ENCODE measurements at places on chromosomes 5 and 9.

DNA sequence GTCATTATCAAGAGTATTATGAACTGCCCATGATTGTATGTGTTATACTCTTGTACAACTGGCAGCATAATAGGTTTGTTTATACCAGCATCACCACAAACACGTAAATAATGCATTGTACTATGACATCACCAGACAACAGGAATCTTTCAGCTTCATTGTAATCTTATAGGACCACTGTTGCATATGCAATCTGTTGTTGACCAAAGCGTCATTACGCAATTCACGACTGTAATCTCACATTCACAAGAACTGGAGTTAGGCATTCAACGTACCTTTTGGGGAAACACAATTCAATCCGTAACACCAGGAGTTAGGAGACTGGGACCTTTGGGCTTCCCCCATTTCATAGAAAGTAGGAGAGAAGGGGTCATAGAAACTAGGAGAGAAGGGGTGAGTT, 20.4 kb upstream of the ARSI start:
- peaks cover 9% of the 10 kb centered on the region for H3K4me1 ChIP-seq
- H3K36me3 ChIP-seq, result no peaks in the 10 kb centered on the region
- H3K27ac ChIP-seq, result no peak overlapping the region
- peaks cover 25% of the 10 kb centered on the region for H3K27me3 ChIP-seq
- DNase-seq, result no peak
- H3K4me3 ChIP-seq, result no peak overlapping the region

- no peak overlapping the region for H3K4me3 ChIP-seq
- no peaks in the 10 kb centered on the region for H3K27me3 ChIP-seq
- H3K36me3 ChIP-seq, result peaks cover 9% of the 10 kb centered on the region
- no peak for DNase-seq
- no peaks in the 10 kb centered on the region for H3K4me1 ChIP-seq
These were observed 199.4 kb downstream of the GAPVD1 start for GRCh38 chr9:125460883-125461635.

GRCh38 chr5:66558560-66558959, 37.6 kb upstream of the MAST4 start:
- H3K4me1 ChIP-seq, result no peaks in the 10 kb centered on the region
- peaks cover 28% of the 10 kb centered on the region for H3K27me3 ChIP-seq
- H3K4me3 ChIP-seq, result no peak overlapping the region
- no peak overlapping the region for H3K27ac ChIP-seq
- no peaks in the 10 kb centered on the region for H3K36me3 ChIP-seq
- no peak for DNase-seq

DNA sequence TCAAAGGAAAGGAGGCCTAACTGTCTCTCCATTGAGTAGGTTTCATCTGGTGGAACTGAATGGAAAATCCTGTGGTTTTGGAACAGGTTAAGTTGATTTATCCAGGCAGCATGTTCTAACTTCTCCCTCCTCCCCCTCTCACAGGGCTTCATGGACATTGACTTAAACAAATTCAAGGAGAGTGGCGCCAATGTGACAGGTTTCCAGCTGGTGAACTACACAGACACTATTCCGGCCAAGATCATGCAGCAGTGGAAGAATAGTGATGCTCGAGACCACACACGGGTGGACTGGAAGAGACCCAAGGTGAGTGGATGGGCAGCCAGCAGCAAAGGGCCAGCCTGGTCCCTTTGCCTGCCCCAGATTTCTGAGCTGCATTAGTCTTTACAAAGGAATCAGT, 183.9 kb downstream of the GRIA1 start:
- H3K36me3 ChIP-seq, result no peaks in the 10 kb centered on the region
- H3K4me3 ChIP-seq, result no peak overlapping the region
- H3K4me1 ChIP-seq, result no peaks in the 10 kb centered on the region
- no peak for DNase-seq

DNA sequence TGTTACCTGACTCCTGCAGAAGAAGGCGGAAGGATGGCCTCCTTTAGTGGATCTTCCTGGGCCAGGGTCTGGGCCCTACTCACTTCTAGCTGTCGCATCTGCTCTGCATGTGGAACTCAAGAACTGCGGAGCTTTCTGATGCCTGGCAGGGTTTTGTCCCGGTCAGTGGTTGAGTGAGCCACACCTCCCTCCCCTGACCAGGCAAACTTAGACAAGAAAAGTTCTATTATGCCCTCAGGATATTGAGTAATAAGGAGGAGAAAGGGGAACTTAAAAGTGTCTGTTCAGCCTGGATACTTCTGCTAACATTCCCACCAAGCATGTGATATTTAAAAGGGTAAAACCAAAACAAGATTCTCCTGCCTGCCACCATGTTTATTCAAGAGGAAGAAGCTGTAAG, at the start of gene FYB1:
Gene FYB1, minus strand, starts transcription at position 127 of the 400 bp plus-strand sequence. CDS start 16,603 bp downstream, outside the sequence.
- peak within 1 kb of the TSS; percentile 67 for H3K27ac ChIP-seq
- H3K36me3 ChIP-seq, result peaks cover 7% of the 10 kb centered on the region
- H3K4me3 ChIP-seq, result no peak within 1 kb of the TSS
- H3K27me3 ChIP-seq, result no peaks in the 10 kb centered on the region
- H3K4me1 ChIP-seq, result peaks cover 30% of the 10 kb centered on the region

DNA sequence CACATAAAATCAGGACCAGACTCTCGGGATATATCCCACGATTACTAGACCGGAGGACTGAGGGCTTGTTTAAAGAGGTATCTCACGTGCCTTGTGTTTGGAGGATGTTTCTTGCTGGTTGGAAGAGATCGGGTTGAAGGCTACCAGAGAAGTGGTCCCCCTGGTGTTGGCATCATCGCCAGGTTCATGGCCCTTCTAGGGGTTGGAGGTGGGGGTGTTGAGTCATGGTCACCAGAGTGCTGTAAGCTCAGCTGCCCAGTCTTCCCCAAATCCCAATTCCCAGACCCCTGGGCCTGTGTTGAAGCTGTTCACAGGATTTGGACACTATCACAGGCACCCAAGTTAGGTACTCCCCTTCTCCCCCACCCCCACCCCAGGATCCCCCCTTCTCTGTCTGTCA, 29.1 kb upstream of the PRDM12 start:
- DNase-seq, result no peak
- H3K27me3 ChIP-seq, result no peaks in the 10 kb centered on the region
- H3K27ac ChIP-seq, result no peak overlapping the region
- peaks cover 26% of the 10 kb centered on the region for H3K36me3 ChIP-seq
- no peak overlapping the region for H3K4me3 ChIP-seq
- H3K4me1 ChIP-seq, result no peaks in the 10 kb centered on the region

GRCh38 chr5:36741128-36741527, 134.7 kb downstream of the SLC1A3 start:
- no peaks in the 10 kb centered on the region for H3K36me3 ChIP-seq
- no peak overlapping the region for H3K4me3 ChIP-seq
- H3K27ac ChIP-seq, result no peak overlapping the region
- peaks cover 12% of the 10 kb centered on the region for H3K4me1 ChIP-seq
- peaks cover 69% of the 10 kb centered on the region for H3K27me3 ChIP-seq
